ENCODE measurements at places on chromosomes 13 and 19. TPM values are rescaled to one million over a fixed set of nuclear protein-coding genes. Genes with fewer than 3 reads are reported as not detected.

DNA sequence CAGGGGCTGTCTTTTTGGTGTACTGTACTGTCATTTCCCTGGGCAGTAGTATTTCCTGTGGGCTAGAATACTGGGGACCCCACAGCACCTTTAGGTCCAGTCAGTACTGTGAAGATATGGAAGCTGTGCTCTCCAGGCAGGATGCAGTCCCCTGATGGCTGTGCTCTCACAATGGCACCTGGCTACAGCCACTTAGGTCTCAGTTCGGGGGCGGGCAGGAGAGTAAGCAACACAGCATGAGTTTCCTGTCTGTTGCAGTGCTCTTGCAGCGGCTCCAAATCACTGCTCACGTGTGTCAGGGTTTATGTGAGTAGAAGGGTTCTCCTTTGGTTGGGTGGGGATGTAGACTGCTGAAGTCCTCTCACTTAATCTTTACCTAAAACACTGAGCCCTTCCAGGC, 810.4 kb downstream of the DACH1 start:
- no peak overlapping the region for H3K27ac ChIP-seq
- no peak overlapping the region for H3K4me3 ChIP-seq
- H3K36me3 ChIP-seq: no peaks in the 10 kb centered on the region
- H3K4me1 ChIP-seq: no peaks in the 10 kb centered on the region

TNFSF9 gene
- total RNA-seq: 3.1 TPM

- no peak overlapping the region for H3K27ac ChIP-seq
- no peaks in the 10 kb centered on the region for H3K27me3 ChIP-seq
- H3K4me1 ChIP-seq: peaks cover 14% of the 10 kb centered on the region
- no peak overlapping the region for H3K4me3 ChIP-seq
- peaks cover 1% of the 10 kb centered on the region for H3K36me3 ChIP-seq
Observed at GRCh38 chr19:40165362-40165937, 25.8 kb upstream of the MAP3K10 start.

DNA sequence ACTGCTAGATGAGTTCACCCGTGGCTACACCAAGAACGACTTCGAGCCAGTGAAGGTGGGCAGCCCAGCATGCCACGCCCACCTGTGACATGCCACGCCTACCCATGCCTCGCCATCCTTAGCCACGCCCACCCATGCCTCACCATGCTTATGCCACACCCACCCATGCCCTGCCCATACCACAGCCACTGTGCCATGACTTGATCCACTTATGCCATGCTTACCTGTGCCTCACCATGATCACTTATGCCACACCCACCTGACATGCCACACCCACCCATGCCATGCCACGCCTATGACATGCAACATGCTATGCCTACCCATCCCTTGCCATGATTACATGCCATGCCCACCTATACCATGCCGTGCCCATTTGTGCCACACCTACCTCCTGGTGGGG, 12.9 kb upstream of the USE1 start:
- H3K27ac ChIP-seq: no peak overlapping the region
- DNase-seq: peak; percentile 59
- peaks cover 50% of the 10 kb centered on the region for H3K36me3 ChIP-seq
- H3K4me3 ChIP-seq: no peak overlapping the region
- H3K27me3 ChIP-seq: no peaks in the 10 kb centered on the region
- H3K4me1 ChIP-seq: no peaks in the 10 kb centered on the region

DNA sequence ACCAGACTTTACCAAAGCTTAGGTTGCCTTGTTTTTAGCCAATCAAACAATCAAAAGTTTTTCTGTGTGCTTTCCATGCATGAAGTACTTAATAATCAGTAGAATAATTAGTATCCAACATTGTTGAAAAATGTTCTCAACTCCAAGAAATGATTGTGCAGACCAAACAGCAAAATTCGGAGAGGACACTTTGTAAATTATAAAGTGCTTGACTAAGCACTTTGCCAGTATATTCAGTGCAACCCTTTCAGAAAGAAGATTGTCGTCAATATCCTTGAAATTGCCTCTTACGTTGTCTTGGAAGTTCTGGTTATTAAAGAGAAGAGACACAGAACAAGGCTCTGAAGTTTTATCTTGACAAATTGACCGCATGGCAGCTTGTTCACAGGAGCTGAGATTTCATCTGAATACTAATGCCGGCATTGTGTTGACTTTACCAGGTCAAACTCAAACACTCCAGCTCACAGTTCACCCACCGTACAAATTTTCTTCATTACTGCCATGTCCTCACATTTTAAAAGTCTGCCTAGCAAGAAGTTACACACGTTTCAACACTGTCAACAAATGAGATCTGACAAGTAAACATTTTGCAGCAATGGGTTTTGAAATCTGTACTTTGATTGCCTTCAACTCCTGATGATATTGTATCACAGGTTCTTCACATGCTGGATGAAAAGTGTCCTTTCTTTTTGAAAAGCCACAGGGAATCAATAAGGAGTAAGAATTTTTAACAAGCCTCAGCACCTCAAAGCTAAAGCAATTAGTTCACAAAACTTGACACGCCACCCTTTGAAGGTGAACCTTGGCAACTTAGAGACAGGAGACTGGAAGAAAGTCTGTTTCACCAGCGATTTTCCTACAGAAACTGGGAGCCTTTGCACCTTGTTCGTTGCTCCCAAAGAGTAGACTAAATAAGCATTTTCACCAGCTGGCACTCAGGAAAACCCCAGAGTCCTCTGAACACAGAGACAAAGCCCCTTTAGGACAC, 150.9 kb downstream of the RFC3 start:
- no peaks in the 10 kb centered on the region for H3K27me3 ChIP-seq
- no peak overlapping the region for H3K27ac ChIP-seq
- H3K4me1 ChIP-seq: no peaks in the 10 kb centered on the region
- no peak for DNase-seq

DNA sequence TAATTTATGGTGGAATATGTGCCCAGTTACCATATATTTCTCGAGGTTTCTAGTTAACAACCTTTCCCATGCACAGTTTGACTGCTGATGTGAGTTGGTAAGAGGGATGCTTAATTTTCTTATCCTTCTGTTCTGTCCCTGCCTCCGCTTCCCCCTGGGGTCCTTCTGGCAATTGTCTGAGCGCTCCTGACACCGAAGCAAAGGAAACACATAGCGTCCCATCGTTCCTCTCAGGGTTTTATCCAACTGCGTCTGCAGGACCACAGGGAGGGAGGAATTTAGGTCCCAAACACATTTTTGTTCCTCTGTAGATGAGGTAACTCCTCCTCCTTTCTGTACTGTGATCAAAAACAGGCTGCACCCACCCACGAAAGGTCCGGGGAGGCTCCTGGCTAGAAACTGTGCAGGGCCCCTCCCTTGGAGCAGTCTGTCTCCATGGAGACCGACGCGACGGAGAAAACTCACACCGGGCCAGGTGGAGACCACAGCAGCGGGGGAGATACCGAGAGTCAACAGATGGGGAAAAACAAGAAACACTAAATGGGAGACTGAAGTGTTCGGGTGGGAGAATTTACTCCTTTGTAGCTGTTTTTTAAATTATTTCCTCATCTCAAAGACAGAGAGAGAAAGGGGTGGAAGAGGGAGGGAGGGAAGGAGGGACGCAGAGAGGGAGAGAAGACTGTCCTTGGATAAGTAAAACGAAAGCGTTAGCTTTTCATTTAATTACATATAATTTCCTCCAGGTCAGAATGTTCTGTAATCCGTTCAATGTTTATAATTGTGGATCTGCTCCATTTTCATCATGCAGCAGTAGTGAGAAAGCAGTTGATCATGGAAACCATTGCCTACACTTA, 191.8 kb upstream of the NBEA start:
- H3K36me3 ChIP-seq: no peaks in the 10 kb centered on the region
- no peak overlapping the region for H3K27ac ChIP-seq
- H3K4me1 ChIP-seq: no peaks in the 10 kb centered on the region
- H3K27me3 ChIP-seq: peaks cover 13% of the 10 kb centered on the region
- no peak overlapping the region for H3K4me3 ChIP-seq

- DNase-seq: no peak
- H3K4me1 ChIP-seq: peaks cover 2% of the 10 kb centered on the region
- peaks cover 36% of the 10 kb centered on the region for H3K36me3 ChIP-seq
- H3K4me3 ChIP-seq: no peak overlapping the region
Observed at GRCh38 chr13:45482571-45483173, 17.9 kb downstream of the COG3 start.

DNA sequence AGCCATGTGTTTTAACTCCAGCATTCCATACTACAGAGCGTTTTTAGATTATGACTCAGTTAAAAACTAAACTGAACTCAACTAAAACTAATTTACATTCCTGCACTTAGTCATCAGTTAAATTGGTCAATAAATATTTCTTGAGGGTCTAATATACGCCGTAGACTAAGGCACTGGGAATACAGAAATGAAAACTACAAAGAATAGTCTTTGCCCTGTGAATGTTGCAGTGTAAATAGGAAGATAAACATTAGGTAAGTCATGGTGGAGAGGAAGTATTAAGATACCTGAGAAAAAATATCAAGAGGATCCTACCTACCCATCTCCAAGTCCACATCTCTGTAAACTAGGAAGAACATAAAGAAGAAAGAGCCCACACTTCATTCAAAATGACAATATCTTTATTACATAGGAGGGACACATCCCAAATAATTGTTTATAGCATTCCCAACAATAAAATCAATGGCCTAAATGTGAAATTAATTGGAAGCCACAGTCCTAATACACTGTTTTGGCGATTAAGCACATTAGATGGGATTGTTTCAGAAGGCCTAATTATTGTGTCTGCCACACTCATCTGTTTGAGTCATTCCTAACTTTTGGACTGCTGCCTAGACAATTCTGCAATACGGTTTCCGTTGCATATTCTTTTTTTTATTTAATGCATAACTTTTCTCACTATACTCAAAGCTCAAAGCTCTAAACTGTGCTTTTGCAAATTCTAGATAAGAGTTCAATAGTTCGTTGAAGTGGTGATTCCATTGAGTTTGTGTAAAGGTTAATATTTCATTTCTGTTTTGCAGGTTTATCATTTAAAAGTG, 52.9 kb downstream of the MBNL2 start:
- H3K27ac ChIP-seq: no peak overlapping the region
- H3K4me3 ChIP-seq: no peak overlapping the region
- H3K4me1 ChIP-seq: peaks cover 42% of the 10 kb centered on the region
- peaks cover 25% of the 10 kb centered on the region for H3K36me3 ChIP-seq
- DNase-seq: no peak

- no peak for DNase-seq
- peaks cover 25% of the 10 kb centered on the region for H3K4me1 ChIP-seq
- peaks cover 6% of the 10 kb centered on the region for H3K36me3 ChIP-seq
- no peak overlapping the region for H3K4me3 ChIP-seq
- H3K27me3 ChIP-seq: peaks cover 70% of the 10 kb centered on the region
- H3K27ac ChIP-seq: no peak overlapping the region
Observed at GRCh38 chr13:99979453-99980200, 2.0 kb upstream of the ZIC2 start.

CYP4F2 gene
- total RNA-seq: 0.18 TPM

GRCh38 chr13:42539670-42540069, 34.3 kb upstream of the TNFSF11 start:
- no peak for DNase-seq
- peaks cover 2% of the 10 kb centered on the region for H3K4me1 ChIP-seq
- H3K27ac ChIP-seq: no peak overlapping the region

ZNF471 gene
- 1.3 TPM for total RNA-seq

PALM3 gene
- total RNA-seq: not detected

DNA sequence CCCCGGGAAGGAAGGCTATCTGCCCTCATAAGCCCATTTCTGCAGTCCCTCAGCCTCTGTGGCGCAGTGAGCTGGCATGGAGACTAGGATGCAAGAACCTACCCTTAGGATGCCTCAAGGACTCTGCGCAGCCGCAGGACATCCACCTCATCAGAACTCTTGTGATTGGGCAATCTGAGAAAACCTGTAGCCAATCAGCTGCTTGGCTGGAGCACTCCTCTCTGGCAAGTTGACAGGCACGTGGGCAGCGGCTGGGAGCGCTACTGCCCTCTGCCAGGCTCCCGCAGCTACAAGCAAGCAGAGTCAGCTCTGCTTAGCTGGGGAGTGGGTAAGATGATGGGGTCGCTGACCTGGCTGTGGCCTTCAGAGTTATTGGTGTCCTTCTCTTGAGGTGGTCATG, 1.5 kb upstream of the ECSIT start:
- no peak overlapping the region for H3K4me3 ChIP-seq
- peaks cover 5% of the 10 kb centered on the region for H3K36me3 ChIP-seq
- DNase-seq: peak; percentile 74
- H3K27me3 ChIP-seq: peaks cover 2% of the 10 kb centered on the region

- H3K4me1 ChIP-seq: peaks cover 57% of the 10 kb centered on the region
- H3K36me3 ChIP-seq: peaks cover 2% of the 10 kb centered on the region
- H3K27me3 ChIP-seq: no peaks in the 10 kb centered on the region
- DNase-seq: no peak
- H3K4me3 ChIP-seq: no peak overlapping the region
Observed at GRCh38 chr19:51121257-51121656, 3.4 kb upstream of the SIGLEC9 start.

DNA sequence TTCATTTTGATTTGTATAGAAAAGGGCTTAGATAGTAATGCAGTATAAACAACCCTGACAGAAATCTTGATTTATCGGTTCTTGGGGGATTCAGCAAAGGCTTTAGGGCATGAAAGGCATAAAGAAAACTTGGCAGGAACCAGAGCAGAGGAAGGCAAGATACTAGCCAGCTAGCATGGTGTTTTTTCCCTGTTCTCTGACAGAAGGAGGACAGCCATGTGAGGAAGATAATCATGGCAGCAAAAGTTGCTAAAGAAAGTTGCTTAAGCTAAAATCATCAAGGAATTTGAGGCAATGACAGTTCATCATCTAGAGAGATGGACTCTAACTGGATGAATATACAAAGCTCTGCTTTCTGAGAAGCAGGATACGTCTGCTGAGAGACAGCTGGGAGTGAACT, 294.1 kb downstream of the KCNRG start:
- H3K27ac ChIP-seq: no peak overlapping the region
- DNase-seq: no peak
- peaks cover 2% of the 10 kb centered on the region for H3K27me3 ChIP-seq
- H3K4me1 ChIP-seq: peaks cover 18% of the 10 kb centered on the region

ELSPBP1 gene
- not detected for total RNA-seq

- H3K27ac ChIP-seq: no peak overlapping the region
- no peak overlapping the region for H3K4me3 ChIP-seq
- peaks cover 29% of the 10 kb centered on the region for H3K4me1 ChIP-seq
- H3K27me3 ChIP-seq: no peaks in the 10 kb centered on the region
- DNase-seq: peak; percentile 75
- H3K36me3 ChIP-seq: peaks cover 30% of the 10 kb centered on the region
Observed at GRCh38 chr19:17778251-17778967, 16.5 kb upstream of the B3GNT3 start.

OLFM2 gene
- total RNA-seq: 3.2 TPM

- no peaks in the 10 kb centered on the region for H3K27me3 ChIP-seq
- DNase-seq: peak; percentile 77
- H3K36me3 ChIP-seq: no peaks in the 10 kb centered on the region
- no peak overlapping the region for H3K27ac ChIP-seq
- no peak overlapping the region for H3K4me3 ChIP-seq
Observed at GRCh38 chr19:604355-604754, 14.7 kb downstream of the HCN2 start.

PRTN3 gene
- total RNA-seq: not detected

DNA sequence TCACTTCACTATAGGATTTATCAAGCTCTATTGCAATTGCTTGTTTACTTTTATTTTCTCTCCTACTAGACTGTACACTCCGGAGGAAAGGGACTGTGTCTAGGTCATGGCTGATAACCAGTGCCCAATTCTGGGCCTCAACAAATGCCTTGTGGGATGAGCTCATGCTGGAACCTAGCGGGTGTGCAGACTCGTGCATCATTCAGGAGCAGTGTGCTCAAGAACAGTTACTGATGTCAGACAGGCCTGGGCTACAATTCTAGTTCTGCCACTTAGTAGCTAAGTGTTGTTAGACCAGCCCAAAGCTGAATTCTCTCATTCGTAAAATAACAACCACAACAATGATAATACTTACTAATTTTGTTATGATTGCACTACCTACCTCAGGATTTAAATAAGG, 95.4 kb downstream of the CYSLTR2 start:
- no peak for DNase-seq
- peaks cover 24% of the 10 kb centered on the region for H3K4me1 ChIP-seq
- H3K27ac ChIP-seq: peak overlapping the region; percentile 81
- H3K27me3 ChIP-seq: peaks cover 1% of the 10 kb centered on the region
- no peaks in the 10 kb centered on the region for H3K36me3 ChIP-seq
- H3K4me3 ChIP-seq: no peak overlapping the region

Measured in activated CD8-positive, alpha-beta T cell treated with anti-CD3 and anti-CD28 coated beads for 36 hours (primary cell).